ENCODE measurements at places on chromosomes 16 and 17. TPM values are rescaled to one million over a fixed set of nuclear protein-coding genes. Genes with fewer than 3 reads are reported as not detected.
A peak's percentile ranks its signal among the peaks of the same experiment; 100 is the strongest.

- no peak for DNase-seq
Measured at GRCh38 chr17:50853015-50853615, 13.0 kb downstream of the TOB1 start.

Gene NACA2
- not detected for total RNA-seq

Gene MSLN
- total RNA-seq, result not detected

GRCh38 chr17:78010759-78011158, 52.3 kb downstream of the TNRC6C start:
- peak; percentile 44 for DNase-seq

Gene MPP2
- total RNA-seq, result 6.0 TPM

DNA sequence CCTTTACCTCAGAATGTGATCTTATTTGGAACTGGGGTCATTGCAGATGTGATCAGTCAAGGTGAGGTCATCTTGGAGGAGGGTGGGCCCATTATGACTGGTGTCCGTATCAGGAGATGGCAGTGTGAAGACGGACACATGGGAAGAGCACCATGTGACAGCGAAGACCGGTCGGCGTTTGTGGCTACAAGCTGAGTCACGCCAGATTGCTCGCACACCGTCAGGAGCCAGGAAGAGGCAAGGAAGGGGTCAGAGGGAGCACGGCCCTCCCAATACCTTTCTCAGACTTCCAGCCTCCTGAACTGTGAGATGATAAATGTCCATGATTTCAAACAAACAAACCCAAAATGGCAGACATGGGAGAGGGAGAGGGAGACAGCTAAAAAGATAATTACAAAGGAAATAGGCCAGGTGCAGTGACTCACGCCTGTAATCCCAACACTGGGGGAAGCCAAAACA, 13.2 kb downstream of the STARD3 start:
- no peak for DNase-seq

Gene GRAPL
- 6.5 TPM for total RNA-seq

Gene CCL11
- not detected for total RNA-seq

- DNase-seq, result peak; percentile 75
Measured at GRCh38 chr16:2475413-2476344, 752 bp downstream of the TBC1D24 start.

Gene GPR139
- total RNA-seq, result not detected

DNA sequence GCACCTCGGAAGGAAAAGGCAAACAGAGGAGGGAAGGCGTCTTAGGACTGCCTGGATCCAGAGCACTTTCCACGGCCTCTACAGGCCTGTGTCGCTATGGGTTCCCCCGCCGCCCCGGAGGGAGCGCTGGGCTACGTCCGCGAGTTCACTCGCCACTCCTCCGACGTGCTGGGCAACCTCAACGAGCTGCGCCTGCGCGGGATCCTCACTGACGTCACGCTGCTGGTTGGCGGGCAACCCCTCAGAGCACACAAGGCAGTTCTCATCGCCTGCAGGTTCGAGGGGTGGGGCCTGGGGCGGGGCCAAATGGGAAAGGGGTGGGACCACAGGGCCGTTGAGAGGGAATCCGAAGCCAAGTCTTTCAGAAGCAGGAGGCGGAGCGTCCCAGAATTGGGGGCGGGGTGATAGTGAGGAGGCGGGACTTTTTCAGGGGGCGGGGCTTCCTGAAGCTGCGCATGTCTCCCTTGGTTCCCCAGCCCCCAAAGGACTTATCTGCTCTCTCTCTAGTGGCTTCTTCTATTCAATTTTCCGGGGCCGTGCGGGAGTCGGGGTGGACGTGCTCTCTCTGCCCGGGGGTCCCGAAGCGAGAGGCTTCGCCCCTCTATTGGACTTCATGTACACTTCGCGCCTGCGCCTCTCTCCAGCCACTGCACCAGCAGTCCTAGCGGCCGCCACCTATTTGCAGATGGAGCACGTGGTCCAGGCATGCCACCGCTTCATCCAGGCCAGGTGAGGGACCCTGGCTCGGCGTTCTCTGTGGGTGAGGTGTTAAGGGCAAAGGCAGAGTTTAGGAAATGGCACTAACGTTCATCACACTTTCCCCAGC, 939 bp downstream of the BCL6B start:
- DNase-seq, result peak; percentile 98
